HFFc6 (cell line): ENCODE measurements at places on chromosomes 12 and 14.

- peak; percentile 16 for DNase-seq
Observed at GRCh38 chr12:50132505-50133135, 20.6 kb downstream of the COX14 start.

DNA sequence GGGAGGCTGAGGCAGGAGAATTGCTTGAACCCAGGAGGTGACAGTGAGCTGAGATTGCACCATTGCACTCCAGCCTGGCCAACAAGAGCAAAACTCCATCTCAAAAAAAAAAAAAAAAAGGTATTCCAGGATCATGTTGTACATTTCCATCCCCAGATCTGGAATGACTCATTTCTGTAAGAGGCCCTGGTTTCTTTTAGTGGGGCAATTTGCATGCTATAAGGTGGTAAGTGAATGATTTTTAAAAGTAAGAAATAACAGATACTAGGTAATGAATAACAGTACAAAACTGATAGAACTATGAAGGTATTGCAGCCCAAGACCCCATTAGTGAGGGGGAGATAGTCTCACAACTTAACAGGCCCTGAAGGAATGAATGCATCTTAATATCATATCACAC is 17.7 kb upstream of the ADCK1 start:
- DNase-seq, result no peak

- DNase-seq, result no peak
Observed at GRCh38 chr12:12909228-12909994, 18.0 kb downstream of the GPRC5A start.

GRCh38 chr14:83421711-83422110 is 1888.1 kb upstream of the SEL1L start:
- no peak for DNase-seq

GRCh38 chr12:51390891-51391282 is 319 bp downstream of the GALNT6 start:
- DNase-seq, result peak; percentile 19

- no peak for DNase-seq
Observed at GRCh38 chr12:49720214-49720613, 13.0 kb upstream of the FMNL3 start.

DNA sequence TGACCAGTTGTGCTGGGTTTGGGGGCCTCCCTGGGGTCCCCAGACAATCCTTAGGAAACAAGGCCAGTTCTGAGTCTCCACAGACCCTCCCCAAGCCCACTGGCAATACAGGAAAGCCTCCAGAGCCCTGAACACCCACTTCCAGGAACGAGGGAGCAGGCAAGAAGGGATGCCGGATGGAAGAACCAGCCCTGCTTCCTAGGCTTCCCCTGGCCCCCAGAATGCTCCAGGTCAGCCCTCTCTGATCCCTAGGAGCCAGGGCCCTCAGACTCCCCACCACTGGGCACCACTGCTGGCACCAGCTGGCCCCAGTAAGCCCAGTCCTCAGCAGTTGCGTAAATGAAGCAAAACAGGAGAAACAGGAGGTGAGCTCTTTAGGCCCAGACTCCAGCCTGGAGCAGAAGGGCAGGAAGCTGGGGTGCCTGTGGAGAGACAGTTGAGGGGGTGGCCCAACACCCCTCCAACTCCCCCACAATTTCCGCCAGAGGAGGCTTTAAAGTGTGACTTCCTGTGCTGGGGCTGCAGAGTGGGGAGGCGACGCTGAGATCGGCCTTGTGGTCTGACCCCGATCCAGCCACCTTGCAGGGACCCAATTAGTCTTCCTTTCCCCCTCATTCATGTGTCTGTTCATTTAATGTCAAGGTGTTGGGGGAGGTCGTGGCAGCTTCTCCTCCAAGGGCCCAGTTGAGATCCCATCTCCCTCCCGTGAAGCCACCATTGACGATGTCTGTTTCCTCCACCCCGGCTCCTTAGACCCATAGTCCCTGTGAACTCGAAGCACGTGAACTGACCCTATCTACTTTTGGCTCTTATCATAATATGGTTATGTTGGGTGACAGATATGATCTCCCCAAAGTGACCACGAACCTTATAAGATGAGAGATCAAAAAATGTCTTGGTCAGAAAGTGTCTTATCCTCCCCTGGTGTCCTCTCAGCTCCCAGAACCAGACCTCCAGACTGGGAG is 4.7 kb downstream of the TNFRSF1A start:
- DNase-seq, result no peak

- DNase-seq, result no peak
Observed at GRCh38 chr14:100690672-100691071, 36.0 kb upstream of the DLK1 start.

- peak; percentile 99 for DNase-seq
Observed at GRCh38 chr14:80941241-80942185, at the start of gene CEP128. Gene CEP128 (minus strand): TSS chr14:80941738.
